ENCODE measurements at places on chromosomes 1 and 21.

GRCh38 chr1:9588551-9589143 is at the start of gene TMEM201:
TSS of gene TMEM201 (plus strand) at chr1:9588911. CDS start at chr1:9588931, 20 bp downstream.
- DNase-seq = peak; percentile 88

DNA sequence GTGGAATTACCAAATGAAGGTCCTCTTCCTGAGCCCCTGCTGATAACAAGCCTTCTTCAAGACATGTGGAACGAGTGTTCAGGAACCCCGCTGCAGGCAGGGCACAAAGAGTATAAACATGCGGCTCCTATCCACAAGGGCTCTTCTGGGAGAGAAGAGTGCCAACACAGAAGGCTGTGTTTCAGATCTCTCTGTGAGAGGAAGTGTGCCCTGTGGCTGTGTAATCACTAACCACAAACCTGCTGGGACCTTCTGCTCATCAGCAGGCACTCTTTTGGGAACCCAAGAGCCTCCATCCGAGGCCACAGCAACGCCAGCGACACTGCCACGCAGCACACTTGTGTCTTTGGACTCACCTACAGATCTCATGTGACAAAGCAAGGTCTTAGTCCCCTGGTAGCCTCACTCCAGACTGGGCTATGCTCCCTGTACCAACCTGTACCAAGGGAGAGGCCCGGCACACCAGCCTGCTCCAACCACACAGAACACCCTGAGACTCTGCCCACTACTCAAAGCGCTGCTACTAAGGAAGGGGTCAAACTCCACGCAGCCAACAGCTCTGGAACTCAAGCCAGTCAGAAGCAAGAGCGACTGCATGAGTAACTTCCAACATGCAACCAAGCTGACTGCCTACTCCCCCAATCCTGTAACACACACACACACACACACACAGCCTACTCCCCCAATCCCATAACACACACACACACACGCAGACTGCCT is 7.8 kb downstream of the PTTG1IP start:
- DNase-seq = no peak

DNA sequence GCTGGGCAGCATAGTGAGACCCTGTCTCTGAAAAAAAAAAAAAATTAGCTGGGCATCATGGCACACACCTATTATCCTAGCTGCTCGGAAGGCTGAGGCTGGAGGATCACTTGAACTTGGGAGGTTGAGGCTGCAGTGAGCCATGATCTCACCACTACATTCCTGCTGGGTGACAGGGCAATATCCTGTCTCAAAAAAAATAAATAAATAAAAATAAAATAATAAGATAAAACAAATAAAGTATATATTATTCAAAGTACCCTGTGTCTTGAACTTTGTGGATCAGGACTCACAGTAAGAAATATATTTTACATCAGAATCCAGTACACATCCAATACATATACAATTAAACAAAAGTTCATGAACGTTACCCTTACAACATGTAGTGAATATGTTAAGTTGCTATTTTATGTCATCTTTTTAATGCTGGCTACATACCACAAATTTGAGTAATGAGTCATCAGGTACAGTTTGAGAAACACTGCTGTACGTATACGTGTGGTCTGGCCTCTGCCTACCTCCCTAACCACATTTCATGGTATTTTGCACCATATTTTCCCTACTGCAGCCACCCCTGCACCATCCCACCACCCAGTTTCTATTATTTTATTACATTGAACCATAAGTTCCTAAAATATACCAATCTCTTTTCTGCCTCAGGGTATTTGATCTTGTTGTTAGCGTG is 4.4 kb downstream of the NME7 start:
- DNase-seq = no peak

- no peak for DNase-seq
Measured at GRCh38 chr1:231603598-231604275, 22.9 kb upstream of the DISC1 start.

DNA sequence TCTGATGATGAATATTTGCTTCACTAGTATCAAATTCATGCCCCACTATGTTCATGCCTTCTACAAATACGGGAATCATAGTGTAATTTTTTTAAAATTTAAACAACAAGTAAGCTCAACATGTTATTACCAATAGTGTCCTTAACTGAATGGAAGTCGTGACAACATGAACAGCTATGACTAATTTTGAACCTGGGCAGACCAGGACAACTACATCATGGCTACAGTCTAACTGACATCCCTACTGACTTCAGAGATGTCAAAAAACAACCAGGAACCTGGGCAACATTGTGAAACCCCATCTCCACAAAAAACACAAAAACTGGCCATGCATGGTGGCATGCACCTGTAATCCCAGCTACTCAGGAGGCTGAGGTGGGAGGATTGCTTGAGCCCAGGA is 33.5 kb upstream of the RAP1A start:
- no peak for DNase-seq

DNA sequence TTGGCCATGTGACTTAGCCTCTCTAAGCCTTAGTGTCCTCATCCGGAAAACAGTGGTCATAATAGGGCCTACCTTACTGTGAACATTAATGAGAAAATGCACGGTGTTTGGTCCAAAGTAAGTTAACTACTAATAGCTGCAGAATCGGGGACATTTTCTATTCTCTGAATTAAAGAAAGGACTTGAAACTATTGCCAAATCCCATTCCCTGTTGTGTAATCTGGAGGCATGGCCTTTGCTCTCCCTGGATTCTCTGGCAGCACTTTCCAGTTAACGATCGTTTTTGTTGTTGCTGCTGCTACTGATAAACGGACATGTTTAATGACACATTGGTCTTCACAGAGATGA is 30.5 kb downstream of the FMO4 start:
- no peak for DNase-seq

DNA sequence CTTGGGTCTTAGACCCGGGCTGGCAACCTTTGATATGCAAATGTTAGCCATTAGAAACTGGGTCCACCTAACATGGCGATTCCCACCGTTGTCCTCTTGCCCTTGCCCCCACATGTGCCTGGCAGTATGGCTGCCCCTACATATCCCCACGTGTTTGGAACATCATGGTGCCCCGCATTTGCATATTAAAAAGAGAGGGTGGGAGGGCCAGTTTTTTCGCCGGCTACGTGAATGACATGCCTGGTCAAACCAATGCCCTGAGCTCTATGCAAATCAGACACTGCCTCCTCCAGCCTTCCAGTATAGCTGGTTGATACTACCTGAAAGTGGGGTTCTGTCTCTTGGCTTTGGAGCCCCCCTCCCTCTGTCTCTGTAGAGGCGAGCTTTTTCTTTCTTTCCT is 133.0 kb downstream of the CDC42BPA start:
- DNase-seq = no peak

DNA sequence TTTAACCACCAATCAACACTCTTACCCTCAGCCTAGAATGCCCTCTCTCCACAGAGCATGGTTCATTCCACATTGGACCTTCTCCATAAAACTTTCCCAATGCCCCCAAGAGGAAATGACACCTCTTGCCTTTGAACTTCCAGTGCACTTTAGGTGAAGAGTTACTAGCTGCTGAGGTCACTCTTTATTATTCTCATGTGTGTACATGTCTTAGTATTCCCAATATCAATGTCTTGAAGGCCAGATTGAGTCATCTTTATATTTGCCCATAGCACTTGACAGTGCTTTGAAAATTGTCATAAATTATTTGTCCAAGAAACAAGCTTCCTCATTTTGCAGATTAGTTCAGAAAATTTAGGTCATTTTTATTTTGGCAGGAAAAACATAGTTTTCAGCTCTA is 8.1 kb upstream of the DNASE2B start:
- DNase-seq = no peak

- no peak for DNase-seq
Measured at GRCh38 chr1:151807131-151807530, 1.9 kb upstream of the LINGO4 start.

GRCh38 chr1:59693406-59693805 is 121.3 kb upstream of the HOOK1 start:
- DNase-seq = no peak

Measured in activated CD4-positive, CD25-positive, alpha-beta regulatory T cell (primary cell).